ENCODE measurements at places on chromosomes 7 and 10. TPM values are rescaled to one million over a fixed set of nuclear protein-coding genes. Genes with fewer than 3 reads are reported as not detected.

DNA sequence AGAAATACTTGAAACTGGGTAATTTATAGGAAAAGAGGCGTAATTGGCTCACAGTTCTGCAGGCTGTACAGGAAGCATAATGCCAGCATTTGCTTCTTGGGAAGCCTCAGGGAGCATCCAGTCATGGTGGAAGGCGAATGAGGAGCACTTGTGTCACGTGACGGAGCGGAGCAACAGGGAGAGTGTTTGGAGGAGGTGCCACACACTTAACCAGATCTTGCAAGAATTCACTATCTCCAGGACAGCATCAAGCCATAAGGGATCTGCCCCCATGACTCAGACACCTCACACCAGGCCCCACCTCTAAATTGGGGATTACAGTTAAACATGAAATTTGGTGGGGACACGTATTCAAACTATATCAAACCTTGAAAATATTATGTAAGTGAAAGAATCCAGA, 89.3 kb downstream of the WIPF3 start:
- no peak overlapping the region for H3K27ac ChIP-seq
- peaks cover 3% of the 10 kb centered on the region for H3K36me3 ChIP-seq
- H3K27me3 ChIP-seq, result no peaks in the 10 kb centered on the region
- no peak overlapping the region for H3K4me3 ChIP-seq

SFTPA1 gene
- total RNA-seq, result not detected

HOXA6 gene
- not detected for total RNA-seq

DNA sequence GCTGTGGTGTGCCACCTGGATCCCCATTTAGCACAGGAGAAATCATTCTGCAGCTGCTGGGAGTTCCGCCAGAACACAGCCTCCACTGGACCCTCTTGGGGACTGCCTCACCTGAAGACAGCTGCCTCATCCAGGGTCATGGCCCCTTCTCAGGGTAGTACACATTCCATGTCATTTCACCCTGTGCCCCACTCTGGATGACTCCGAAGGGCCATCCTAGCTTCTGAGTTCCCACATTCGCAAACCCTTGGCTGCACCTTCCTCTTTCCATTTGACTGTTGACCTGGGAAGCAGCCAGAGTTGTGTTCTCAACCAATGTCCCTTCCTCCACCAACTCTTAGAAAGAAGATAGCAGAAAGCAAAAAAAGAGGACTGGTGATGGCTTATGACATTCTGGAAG, 125.6 kb upstream of the TBX20 start:
- no peak for DNase-seq
- no peaks in the 10 kb centered on the region for H3K36me3 ChIP-seq
- peaks cover 10% of the 10 kb centered on the region for H3K27me3 ChIP-seq
- no peak overlapping the region for H3K4me3 ChIP-seq
- H3K27ac ChIP-seq, result no peak overlapping the region

CALCR gene
- 0.20 TPM for total RNA-seq

ADARB2 gene
- total RNA-seq, result 6.6 TPM

GRCh38 chr10:13072339-13072738, 27.6 kb upstream of the OPTN start:
- H3K4me1 ChIP-seq, result peaks cover 18% of the 10 kb centered on the region
- no peak overlapping the region for H3K4me3 ChIP-seq
- H3K36me3 ChIP-seq, result peaks cover 3% of the 10 kb centered on the region
- H3K27me3 ChIP-seq, result no peaks in the 10 kb centered on the region
- no peak overlapping the region for H3K27ac ChIP-seq
- DNase-seq, result no peak

Measured in chondrocyte (in vitro differentiated cells).